Stimulated activated CD4-positive, alpha-beta T cell treated with anti-CD3 and anti-CD28 coated beads, Interleukin-15, amount 100 ng/mL, for 1 hour (primary cell): ENCODE measurements at places on chromosomes 1 and 21.

DNA sequence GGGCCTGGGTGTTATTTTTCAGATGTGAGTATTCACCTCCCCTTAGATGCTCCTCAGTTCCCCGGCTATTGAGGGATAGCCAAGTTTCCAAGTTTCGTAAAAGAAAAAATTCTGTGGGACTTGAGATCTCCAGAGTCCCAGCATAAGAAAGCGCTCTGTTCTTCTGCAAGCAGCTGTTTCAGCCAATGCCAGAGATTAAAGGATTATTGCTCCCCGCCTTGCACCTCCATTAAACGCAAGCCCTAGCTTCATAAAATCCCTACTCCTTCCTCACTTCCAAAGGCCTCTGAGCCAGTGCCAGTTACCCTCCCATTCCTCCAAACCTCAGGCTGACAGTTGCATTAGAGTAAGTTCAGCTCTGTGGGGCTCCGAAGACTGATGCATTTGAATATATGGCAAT is 56.4 kb downstream of the CHIA start:
- DNase-seq: no peak

DNA sequence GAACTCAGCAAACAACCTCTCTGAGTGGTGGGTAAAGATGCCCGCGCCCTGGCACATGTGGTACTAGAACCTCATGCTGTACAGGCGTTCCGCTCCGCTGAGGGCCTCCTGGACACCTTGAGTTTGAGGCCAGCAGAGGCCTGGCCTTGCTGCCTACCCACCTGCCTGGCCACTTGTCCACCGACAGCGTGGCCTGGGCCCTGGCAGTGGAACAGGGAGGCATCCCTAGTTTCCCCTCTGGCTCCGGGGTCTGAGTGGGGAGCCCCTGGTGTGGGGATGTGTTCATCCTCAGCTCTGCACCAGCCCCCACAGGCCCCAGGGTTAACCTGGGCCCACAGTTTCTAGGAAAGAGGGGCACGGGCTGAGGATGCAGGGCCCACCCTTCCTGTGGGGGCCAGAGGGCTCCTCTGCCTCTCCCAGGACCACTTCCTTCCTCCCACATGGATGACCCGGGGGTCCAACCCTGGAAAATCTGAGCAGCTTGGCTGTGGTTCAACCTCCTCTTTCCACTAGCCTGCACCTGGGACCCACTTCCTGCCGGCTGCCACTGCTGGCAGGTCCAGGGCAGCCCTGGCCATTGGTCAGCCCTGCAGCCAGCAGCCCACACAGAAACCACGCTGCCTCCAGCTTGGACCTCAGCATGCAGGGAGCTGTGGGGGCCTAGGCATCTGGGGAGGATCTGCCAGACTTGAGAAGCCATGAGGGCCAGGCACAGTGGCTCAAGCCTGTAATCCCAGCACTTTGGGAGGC is 53.3 kb upstream of the COL18A1 start:
- no peak for DNase-seq

DNA sequence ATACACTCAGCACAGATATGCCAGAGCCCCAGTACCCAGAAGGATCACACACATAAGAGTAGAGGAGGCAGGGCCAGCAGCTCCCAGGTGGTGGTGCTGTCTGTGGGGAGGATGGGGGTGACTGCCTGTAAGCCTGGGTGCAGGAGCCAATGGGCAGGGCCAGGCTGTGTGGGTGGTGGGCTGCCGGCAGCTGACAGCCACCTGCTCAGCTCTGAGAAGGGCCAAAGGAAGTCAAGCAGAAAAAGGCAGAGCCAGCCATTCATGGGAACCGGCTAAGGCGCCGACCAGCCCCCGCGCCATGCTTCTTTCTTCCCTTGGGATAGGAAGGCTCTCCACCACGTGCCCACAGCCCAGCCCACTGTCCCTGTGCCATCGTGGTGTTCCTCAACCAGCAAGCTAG is 14.1 kb downstream of the PIK3C2B start:
- DNase-seq: no peak

DNA sequence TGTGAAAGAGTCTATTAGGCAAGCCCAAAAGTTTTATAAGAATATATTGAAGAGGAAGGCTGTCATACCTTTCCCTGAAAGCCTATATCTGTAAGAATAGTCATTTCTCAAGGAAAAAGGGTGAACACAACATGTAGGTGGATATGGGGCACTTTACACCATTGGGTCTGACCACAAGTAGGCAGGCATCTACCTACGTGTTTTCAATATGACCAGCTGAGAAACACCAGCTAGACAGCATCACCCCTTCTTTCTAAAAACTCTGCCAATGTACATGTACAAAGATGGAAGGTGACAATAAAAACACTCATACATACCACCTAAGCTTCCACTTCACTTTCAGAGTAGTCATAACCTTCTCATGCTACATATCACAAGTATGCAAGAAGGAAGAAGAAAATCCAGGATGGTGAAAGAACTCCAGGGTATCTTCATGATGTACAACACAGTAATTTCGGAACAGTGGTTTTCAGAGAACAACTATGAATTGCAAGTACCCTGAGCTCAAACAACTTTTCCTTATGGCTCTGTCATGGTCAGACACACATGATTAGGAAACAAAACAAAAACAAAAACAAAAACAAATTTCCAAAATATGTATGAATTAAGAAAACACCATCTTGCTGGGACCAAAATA is 98.5 kb upstream of the ADGRL2 start:
- DNase-seq: no peak

DNA sequence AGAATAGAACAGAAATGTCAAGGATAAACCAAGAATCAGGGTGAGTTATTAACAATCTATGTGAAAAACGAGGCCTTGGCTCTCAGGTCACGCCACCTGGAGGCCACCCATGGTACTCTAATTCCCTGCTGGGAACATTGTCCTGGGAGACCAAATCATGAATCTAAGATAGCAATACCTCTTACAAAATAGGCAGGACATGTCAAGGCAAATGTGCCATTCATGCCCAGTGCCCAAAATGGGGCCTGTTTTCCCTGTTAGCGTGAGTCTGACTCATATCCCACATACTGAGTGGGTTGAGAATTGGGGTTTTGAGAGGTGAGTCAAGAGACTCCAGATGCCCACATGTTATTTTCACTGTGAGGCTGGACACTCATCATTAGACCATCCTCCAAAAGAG is 380.8 kb downstream of the HHIPL2 start:
- DNase-seq: no peak

DNA sequence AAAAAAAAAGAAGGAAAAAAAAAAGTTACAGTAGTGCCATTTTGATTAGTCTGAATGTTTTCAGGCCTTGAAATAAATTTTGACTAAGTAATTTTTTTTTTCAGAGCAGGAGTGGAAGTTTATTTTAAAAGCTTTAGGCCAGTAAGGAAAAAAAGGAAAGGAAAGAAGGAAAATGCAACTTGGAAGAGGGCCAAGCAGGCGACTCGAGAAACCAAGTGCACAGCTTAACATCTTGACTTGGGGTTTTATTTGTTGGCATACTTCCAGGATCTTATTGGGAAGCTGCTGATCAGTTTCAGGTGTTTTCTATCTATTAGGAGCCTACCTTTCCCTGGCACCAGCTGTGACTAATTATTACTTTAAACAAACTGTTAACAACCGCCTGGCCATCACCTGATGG is 41.7 kb downstream of the ATF3 start:
- DNase-seq: no peak

DNA sequence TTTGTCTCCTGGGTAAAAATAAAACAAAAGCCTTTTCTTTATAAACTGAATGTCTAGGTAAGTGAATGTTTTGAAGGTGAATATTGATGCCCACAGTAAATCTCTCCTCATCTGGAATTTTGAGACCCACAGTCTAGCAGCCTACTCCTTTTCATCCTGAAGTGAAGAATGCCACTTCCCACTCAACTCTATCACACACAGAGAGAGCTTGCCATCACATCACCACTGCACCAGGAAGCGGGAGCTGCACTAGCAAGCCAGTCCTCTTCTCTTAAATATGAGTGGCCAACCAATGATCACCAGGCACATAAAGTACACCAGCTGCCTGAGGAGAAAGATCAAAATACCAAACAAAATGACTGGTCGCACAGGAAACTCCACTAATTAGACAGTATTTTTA is 140.8 kb downstream of the MRPL39 start:
- DNase-seq: no peak

DNA sequence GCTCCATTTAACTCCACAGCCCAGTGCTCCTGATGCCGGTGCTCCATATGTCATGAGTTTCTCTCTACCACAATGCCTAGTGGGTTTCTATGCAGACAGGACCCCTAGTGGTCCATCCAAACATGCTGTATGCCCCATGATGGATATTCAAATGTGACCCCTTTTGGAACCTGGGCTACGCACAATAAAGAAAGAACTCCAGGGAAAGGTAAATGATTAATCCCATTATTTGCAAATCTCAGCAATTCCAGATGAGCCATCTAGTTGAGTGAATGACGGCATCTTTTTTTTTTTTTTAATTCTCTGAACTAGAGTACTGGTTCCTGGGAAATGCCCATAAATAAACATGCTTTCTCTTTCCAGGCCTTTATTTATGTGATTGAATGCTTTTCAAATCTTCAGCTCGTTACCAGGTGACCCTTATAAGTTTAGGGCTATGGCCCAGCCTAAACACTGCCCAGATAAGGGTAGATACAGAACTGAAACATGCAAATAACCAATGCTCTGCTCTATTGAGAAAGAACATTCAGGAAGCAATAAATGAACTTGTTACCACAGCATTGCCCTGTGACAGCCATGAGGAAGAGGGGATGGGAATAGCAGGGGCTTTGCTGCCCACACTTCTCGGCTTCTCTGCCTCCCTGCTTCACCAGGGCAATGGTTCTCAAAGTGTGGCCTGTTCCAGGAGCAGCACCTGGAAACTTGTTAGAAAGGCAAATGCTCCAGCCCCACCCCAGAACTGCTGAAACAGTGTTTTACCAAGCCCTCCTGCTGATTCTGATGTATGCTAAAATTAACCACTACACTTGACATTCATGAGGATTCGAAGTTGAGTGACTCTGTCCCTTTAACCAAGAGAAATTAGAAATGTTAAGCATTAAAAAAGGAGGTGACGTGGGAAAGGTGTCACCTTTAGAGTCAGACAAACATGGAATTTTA is 151.7 kb downstream of the SEC16B start:
- no peak for DNase-seq

GRCh38 chr1:181120924-181121323 is 32.4 kb downstream of the IER5 start:
- DNase-seq: no peak

DNA sequence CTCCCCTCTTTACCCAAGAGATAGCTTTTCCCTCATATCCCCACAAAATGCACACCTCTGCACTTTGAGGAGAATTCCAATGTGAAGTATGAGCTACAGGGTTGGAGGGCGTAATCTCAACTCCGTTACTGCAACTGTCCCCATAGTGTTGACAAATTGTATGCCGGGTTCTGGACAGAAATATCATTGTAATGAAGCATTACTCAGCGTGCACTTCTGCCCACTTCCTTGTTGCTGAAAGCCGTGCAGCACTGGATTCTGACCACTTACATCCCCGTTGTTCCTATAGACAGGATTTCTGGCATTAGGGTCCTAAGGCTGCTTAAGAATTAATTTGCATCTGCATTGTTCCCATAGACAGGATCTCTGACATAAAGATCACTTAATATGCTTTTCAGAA is 205.6 kb downstream of the RHOU start:
- DNase-seq: no peak

GRCh38 chr1:232263452-232263851 is 366.5 kb downstream of the SIPA1L2 start:
- no peak for DNase-seq

GRCh38 chr1:10287023-10287645 is 76.8 kb downstream of the KIF1B start:
- DNase-seq: no peak

DNA sequence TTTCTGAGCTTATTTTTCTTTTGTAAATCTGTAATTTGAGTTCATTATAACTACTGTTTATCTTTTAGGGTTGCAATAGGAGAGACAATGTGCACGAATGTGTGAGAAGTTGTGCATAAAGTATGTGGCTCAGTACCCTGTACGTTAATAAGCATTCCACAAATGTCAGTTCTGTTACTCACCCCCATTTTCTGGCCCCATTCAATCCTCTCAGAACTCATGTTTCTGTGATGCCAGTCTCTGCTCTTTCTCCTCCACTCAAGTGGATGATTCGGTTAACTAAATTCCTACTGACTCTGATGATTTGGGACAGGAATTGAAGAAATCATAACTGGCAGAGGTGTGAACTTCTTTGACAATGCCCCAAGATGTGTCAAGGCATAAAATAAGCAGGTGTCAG is 10.2 kb upstream of the DMRTB1 start:
- no peak for DNase-seq

DNA sequence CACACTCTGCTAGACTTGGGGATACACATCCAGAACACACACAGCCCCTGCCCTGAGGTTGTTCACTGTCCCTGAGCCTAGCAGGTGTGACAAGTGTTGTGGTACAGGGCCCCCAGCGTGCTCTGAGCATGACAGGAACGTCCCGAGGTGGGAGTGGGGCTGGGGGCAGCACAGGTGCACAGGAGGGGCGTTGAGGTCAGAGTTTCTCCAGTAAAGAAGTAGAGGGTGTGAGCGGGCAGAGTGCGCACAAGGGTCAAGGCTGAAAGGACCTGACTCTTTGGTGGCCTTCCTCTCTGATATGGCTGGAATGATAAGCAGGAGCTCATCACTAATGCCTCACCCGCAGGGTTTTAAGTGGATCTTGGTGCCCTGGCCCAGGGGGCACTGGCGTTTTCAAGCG is 1.3 kb upstream of the FALEC start:
- no peak for DNase-seq

DNA sequence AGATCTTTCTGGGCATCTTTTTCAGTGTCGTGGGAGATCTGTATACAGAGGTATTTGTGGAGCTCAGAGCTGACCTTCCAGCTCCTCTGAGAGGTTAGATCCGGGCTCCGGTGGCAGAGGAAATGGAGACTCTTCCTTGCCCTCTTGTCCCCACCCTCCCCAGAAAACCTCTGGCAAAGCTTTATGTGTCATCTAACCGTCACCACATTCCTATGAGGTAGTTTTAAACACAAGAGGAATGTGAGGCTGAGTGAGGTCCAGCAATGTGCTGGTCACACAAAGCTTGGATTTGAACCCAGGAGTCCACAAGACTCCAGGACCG is 1.2 kb downstream of the CD160 start:
- DNase-seq: no peak

- no peak for DNase-seq
These were observed 13.0 kb upstream of the FAM110D start for GRCh38 chr1:26145960-26146294.

DNA sequence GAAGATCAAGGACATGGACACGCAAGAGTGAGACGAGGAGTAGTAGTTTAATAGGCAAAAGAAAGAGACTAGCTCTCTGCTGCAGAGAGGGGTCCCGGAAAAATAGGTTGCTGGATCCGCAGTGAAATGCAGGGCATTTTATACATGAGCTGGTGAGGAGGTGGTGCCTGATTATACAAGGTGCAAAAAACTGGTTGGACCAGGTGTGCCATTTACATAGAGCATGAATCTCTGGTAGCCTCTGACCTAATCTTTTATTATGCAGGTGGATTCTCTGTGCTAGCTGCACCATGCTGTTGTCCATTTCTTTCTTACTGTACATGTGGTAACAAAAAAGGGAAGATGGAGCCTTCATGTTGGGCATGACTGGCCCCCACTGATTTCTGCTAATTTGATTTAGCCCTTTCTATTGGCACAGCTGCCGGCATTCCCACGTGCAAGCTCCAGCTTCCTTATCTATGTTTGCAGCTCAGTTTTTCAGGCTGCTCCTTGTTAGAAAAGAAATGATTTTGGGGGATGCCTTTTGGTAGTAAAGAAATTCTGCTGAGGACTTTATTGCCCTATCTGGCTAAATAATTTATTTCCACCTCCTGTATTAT is 548.1 kb downstream of the BRINP3 start:
- no peak for DNase-seq
